ENCODE measurements at places on chromosomes 7 and 10.

DNA sequence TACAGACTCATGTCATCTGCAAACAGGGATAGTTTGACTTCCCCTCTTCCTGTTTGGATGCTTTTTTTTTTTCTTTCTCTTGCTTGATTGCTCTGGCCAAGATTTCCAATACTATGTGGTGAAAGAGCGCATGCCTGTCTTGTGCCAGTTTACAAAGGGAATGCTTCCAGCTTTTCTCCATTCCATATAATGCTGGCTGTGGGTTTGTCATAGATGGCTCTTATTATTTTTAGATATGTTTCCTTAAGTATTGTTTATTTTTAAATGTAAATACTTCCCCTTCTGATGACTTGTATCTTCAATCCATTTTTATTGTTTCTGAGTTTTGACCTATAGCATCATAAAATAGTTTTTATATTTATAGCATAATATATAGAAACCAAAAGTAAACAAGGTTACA lies 17.9 kb downstream of the FAM237B start:
- no peak for DNase-seq

DNA sequence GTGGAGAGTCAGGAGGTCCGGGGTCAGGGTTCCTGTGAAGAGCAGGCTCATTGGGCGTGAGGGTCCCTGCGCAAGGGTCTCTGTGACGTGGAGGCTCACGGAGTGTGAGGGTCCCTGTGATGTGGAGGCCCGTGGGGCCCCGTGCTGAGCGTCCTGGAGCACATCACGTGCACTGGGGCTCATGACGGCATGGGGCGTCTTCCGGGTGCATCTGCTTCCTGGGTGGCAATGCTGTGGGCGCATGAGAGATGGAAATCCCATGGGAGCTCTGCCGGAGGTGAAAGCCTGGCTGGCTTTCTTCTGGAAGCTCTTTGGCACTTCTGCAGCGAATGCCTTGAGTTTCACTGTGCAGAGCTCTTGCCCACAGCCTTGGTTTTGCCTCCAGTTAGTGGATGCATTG lies 71.4 kb downstream of the WDR37 start:
- DNase-seq: no peak

DNA sequence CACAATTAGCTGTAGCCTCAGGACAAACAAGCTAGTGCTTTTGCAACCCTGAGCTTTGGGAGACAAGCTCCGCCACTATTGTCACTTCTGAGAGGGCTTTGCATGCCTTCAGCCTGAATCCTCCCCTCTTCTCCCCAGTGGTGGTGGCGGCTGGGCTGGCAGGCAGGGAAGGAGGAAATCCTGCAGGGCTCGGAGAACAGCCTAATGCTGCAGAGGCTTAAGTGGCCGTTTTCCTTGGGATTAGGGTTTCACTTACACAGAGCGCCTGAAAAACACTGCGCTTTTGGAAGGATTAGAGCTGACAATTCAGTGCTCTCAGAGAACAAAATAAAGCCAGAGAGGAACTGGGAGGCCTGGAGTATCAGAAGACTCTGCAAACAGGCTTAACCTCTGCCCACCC lies 71.3 kb downstream of the PAX2 start:
- DNase-seq: no peak

DNA sequence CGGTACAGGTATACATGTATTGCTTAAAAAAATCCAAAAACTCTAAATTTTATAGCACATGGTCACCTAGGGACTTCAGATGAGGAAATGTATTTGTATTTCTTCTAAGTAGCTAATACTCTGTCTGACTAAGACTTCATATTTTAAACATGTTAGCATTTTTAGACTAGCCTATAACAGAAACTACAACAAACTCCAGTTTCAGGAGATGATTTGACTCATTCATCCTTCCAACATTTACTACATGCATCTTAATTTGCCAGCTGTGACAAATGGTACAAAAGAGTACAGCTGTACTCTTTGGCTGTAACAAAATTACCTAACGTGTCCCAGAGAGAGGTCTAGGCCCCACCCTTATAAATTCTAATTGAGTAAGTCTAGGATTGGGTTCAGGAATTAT lies 22.2 kb downstream of the TMEM209 start:
- peak; percentile 40 for DNase-seq

DNA sequence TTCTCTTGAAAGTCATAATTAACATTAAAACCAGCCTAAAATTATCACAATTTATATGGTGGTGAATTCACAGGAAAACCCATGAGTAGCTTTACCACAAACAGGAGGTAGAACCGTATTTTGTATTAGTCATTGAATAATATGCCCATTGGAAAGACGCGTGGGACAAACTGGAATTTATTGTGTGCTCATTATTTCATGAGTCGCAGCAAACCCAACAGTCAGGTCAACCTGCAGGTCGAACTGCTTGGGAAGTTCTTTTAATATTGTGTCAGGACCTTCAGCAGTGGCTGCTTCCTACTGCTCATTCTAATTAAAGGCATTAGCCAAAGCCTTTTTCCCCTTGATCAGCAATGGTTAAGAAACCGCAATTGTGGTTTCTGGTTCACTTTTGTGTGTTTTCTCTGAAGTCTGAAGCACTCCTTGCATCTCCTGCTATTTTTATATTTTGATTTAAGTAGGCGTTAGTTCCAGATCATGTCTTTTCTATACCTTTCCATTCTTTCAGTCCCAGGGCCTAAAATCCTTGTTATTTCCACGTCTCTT lies 100.1 kb downstream of the RAB11FIP2 start:
- DNase-seq: no peak

DNA sequence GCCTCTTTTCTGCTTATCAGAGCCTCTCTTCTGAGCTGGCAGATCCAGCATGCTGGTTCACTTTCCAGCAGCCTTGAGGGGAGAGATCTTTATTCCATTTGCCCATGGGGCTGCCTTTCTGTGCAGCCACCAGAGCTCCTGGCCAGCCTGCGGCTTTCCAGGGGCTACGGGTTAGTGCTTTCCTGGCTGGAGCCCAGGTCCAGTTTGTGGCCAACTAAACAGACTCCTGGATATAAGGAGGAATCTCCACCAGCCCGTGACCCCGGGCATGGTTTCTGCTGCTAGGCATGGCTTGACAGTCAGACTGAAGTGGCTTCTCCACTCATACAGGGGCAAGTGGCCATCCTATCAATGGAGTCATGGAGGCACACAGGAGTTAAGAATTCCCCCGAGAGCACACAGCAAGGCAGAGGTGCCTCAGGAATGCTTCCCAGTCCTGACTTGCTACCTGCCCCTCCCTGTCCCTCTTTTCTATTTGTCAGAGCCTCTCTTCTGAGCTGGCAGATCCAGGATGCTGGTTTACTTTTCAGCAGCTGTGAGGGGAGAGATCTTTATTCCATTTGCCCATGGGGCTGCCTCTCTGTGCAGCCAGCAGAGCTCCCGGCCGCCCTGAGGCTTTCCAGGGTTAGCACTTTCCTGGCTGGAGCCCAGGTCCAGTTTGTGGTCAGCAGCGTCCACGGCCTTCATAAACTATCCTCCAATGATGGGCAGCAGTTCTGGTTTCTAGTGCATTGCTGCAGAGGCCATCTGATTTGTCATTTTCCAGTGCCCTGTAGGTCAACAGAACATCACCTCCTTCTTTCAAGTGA lies 35.9 kb downstream of the TSPAN15 start:
- no peak for DNase-seq

- DNase-seq: peak; percentile 41
These were observed 143.2 kb downstream of the JAZF1 start for GRCh38 chr7:28037220-28038010.

DNA sequence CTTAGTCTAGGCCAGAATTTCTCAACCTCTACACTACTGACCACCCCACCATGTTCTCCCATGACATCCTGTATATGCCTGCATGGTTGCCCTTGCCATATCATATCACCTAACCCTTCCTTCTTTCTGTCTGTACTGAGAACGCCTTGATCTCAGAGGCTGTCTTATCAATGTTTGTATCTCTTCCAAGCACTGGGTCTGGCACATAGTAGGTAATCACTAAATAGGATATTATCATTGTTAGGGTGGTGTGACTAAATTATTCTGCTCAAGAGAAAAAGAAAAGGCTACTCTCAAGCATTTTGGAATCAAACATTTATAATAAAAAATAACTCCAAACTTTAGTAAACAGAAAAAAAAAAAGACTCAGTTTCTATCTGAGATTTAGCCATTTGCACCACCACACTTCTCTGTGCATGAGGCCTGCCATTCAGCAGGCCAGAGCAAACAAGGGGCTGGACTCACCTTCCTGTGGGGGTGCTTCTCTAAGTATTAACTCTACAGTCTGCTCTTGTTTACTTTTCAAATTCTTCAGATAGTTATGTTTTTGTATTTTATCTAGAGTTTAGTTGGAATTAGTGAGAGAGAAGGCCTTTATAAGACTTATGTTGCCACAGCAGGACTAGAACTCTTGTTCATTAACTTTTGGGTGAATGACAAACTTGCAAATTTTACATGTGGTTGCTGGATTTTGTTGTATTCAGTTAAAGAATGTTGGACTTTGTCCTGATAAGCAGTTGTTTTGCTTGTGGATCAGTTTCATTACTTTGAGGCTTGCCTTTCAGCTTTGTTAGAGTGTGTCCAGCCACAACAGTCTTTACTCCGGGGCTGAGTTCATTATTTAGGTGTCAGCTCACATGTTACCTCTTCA lies 5.4 kb downstream of the AGBL3 start:
- DNase-seq: no peak

DNA sequence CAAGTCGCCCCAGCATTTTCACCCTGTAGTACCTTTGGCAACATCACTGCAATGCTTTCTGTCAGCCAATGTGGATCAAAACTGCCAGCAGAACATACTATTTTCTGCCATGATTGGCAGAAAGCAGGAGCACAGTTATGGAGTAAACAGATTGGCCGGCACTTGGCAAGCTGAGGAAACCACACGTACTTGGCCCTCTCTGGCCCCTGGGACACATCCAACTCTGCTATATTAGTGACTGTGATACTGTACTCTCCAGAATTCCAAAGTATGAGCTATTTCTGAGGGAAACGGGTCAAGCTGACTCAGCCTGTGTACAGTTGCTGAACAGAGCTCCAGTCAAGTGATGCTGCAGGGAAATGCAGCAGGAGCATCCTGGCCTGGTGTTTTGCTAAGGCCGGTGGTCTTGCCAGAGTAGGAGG lies 39.8 kb upstream of the LANCL2 start:
- no peak for DNase-seq

DNA sequence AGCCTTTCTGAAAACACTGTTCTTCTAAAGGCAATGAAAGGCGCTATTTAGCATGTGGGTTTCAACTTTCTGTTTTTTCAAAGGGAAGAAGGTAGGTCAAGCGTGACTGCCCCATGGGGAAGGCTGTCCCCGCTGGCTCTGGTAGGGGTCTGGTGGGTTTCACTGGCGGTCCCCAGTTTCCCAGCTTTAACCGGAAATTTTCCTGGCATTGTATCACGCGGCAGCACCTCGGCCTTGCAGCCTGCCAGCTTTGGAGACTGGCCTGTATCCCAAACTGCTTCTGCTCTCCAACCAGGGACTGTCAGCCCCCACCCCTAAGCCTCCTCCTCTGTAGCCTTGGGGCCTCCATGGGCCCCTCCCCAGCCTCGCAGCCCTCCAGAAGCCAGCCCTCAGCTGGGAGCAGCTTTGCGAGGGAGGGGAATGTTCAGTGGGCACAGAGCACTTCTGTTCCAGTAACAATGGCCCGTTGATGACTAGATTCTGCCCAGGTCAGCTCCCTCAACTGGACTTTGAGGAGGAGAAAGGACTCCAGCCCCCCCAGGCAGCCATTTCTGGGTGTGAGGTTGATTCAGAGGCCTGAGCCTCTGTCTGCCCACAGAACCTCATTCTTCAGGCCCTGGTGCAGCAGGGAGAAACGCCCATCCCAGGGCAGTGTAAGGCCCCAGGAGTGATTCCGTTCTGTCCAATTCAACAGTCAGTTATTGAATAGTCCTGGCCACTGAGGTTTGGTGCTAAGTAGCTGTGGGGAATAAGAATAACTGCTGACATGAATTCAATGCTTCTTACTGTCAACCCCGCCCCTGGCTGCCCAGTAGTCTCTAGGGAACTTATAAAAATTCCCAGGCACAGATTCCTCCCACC lies 17.1 kb downstream of the CHST3 start:
- peak; percentile 21 for DNase-seq

GRCh38 chr10:5490698-5491464 lies 8.5 kb downstream of the CALML5 start:
- DNase-seq: no peak
